ENCODE measurements at places on chromosomes 1 and 21.

DNA sequence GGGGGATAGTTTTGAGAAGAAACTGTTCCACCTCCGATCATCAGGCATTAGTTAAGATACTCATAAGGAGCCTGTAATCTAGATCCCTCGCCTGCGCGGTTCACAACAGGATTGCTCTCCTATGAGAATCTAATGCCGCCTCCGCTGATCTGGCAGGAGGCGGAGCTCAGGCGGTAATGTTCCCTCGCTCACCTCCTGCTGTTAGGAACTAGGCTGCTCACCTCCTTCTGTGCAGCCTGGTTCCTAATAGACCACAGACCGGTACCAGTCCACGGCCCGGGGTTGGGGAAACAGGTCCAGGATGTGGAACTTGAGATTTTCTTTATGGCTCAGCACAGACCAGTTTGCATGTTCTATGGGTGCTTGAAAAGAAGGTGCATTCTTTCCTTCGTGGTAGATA is 27.2 kb upstream of the FAM3B start:
- no peak for DNase-seq

DNA sequence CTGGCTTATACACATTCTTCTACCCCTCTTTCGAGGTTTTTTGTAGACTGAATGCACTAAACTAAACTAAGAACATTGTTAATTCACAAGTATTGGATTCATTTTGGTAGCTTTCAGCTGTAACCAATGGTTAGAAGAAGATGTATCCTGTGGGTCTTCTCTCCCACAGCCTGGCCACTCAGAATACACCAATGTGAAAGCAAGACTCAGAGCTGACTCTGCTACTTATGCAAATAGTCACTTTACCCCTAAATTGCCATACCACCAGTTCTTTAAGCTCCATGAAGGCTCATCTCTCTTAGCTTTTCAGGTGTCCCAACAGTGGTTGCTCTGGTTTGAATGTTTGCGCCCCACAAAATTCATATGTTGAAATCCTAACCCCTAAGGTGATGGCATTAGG is 60.1 kb downstream of the RGS13 start:
- DNase-seq: no peak

DNA sequence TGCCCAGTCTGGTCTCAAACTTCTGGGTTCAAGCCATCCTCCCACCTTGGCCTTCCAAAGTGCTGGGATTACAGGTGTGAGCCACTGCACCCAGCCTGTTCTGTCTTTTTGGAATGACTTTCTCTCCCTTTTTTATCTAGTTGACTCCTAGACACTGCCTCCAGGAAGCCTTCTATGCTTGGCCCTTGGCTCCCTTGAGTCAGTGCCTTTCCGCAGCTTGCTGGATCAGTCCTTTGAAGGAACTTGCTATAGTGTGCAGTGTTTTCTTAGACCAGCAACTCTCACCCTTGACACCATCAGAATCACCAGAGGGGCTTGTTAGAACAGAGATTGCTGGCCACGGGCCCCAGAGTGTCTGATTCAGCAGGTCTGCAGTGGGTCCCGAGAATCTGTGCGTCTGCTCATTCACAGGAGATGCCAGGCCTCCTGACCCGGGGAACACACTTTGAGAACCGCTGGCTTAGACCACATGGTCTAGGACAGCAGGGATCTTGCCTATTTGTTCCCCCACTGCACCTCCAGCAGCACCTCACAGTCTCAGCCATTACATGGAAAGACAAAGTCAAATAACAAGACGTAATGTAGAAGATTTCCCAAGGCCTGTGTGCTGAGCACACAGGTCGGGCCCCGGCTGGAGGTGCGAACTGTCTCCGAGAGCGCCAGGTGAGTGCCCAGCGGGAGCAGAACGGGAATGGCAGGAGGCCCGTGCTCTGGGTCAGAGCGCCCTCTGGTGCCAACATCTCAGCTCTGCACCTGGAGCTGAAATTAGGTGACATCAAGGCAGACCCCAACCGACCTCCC is 27.4 kb upstream of the CTPS1 start:
- DNase-seq: peak; percentile 37

- no peak for DNase-seq
These were observed 85.4 kb upstream of the CD53 start for GRCh38 chr1:110787328-110788071.

GRCh38 chr1:25819491-25820246 is at the start of gene MTFR1L:
TSS of gene MTFR1L (plus strand) at chr1:25819954. CDS start at chr1:25823105, 3,151 bp downstream.
- DNase-seq: peak; percentile 83

DNA sequence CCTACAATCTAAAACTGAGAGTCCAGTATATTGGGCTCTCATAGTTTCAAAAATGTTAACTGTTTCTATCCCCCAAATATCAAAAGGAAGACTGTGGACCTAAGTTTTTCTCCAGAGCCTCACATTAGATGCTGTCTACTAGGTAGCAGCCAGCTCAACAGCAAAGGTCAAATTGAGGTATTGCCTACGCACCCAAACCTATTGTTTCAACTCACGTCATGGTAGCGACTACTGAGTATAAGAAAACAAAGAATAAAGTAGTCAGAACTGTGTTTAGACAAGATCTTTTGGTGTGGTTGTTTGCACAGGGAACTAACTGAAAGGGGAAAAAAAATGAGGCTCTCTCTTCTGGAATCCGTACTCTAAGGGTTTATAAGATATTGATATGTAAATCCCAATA is 173.2 kb downstream of the LBR start:
- no peak for DNase-seq

GRCh38 chr1:65393347-65393746 is 27.1 kb upstream of the LEPR start:
- peak; percentile 77 for DNase-seq

DNA sequence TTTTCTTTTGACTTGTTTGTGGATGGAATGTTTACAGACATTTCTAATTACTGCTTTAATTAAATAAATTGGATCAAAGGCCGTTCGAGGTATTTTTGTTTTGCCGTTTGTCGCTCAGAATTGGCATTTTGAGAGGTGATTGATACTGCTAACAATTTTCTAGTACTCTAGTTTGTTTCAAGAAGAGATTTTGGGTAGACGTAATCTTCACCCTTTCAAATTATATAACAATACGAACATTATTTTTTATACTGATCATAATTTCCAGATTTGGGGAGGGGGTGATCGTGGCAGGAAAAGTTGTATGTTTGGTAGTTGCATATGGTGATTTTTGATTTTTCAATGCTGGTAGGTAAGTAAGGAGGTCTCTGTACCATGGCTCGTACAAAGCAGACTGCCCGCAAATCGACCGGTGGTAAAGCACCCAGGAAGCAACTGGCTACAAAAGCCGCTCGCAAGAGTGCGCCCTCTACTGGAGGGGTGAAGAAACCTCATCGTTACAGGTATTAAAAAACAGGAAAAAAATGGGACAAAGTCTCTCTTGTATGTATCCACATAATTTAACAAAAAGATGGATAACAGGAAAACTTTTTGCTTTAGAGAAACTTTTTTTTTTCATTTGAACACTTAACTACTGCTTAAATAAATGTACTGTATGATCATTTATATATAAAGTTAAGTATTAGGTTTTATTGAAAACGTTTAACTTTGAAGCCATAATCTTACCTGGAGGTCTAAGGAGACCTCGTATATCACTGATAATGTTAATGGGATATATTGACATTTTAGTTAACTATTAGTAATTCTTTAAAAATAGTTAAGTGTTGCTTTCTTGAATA is 1.7 kb downstream of the H3-3A start:
- peak; percentile 31 for DNase-seq

DNA sequence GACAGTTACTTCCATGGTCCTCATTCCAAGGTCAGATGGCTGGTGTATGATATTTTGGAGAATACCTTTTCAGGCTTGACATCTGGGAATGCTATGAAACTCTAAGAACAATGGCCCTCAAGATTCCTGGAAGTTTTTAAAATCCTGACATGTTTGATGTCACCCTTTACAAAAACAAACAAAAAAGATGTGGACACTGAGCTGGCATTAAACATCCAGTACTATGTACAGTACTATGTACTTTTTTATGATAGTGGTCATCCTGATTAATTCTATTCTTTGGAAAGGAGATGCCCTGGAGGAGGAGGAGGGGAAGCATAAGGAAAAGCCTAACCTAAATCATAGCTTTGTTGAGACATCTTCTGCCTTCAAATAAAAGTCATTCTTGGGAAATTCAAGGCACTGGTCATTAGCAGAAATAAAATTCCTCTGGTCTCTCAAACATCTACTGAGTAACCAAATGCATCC is 235.4 kb downstream of the HMCN1 start:
- DNase-seq: no peak

DNA sequence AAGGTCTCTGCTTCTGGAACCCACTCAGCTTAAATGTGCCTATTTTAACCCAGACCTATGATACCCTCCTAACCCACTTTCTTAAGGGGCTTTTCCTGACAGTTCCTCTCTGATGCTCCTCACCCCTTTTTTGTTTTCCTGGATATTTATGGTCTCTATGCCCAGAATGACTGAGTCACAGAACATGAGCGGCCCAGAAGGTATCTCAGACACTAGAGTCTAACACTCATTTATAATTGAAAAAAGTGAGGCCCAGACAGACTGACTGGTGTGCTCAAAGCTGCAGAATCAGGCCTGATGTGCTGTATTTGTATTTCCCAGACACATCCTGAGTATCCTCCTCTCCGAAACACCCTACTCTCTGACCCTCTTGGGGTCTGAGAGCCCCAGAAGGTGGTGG is 44.0 kb downstream of the LRRC71 start:
- DNase-seq: no peak

GRCh38 chr21:34930971-34931370 is 118.1 kb downstream of the RUNX1 start:
- peak; percentile 57 for DNase-seq

GRCh38 chr21:30083225-30083945 is 83.2 kb downstream of the CLDN17 start:
- no peak for DNase-seq

DNA sequence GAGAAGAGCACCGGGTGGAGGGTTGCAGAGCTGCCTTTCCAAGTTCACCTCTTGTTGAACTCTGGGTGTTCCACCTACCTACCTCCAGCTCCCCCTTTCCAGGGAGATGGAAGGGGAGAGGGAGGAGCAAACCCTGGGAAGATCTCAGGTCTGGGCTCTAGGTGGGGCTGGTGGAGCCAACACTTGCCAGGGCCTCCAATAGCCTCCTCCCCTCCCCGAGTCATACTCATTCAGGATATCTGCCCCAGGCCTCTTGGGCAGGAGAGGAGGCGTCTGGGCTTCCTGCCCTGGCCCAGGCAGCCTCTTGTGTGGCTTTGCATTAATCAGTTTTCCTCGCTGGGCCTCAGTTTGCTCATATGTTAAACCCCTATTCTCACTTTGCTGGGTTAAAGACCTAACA is 13.4 kb downstream of the RAP1GAP start:
- DNase-seq: peak; percentile 50

- no peak for DNase-seq
These were observed 453.0 kb downstream of the NEGR1 start for GRCh38 chr1:71829346-71829745.

- no peak for DNase-seq
These were observed 42.3 kb upstream of the FASLG start for GRCh38 chr1:172616636-172617035.

- no peak for DNase-seq
These were observed 101.5 kb downstream of the WDR4 start for GRCh38 chr21:42777757-42778344.

GRCh38 chr1:73800376-73800775 is 397.6 kb downstream of the LRRIQ3 start:
- DNase-seq: peak; percentile 23

DNA sequence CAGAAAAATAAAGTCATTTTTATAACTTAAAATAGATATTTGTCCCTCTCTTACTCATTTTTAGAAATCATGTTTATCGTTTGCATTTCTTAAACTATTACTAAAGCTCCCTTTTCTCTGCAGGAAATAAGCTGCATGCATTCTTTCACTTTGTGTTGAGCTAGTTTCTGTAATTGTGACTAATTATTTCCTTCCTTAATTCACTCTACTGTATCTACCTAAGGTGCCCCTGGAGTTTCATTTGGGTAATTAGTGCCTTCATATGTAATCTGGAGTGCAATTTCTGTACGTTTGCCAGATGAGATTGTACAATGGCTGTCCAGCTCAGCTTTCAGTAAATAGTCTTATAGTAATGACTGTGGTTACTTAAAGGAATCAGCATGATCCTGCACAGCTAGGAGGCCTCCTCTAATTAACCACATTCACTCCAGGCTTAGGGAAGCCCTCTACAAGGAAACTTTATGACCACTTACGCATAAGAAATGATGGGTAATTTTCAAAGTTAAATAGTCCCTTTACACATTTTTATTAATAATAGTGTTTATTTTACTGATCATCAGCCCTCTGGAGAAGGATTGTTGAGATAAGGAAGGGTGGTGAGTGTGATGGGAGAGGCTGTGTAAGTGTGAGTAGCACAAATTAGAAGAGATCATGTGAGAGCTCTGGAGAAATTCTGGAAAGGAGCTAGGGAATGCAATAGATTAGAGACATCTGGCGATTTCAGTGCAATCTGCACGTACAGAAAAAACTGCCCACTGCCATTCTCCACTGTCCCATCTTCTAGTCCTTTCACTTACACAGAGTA is 86.8 kb downstream of the LRRC8C start:
- no peak for DNase-seq

DNA sequence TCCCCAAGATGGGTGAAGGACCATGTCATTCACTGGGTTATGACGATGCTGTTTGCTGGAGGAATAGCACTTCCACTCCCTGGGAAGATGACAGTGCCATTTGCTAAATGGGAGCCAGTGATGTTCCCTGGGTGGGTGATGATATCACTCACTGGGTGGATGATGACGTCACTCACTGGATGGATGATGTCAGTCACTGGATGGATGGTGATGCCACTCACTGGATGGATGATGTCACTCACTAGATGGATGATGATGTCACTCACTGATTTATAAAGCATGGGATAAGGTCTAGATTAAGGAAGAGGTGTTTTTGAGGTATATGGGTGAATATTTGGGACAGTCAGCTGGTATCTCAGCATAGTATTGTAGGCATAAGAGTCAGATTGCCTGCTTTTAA is 457.2 kb downstream of the AJAP1 start:
- no peak for DNase-seq

GRCh38 chr1:200923601-200924000 is 28.9 kb downstream of the INAVA start:
- DNase-seq: no peak

DNA sequence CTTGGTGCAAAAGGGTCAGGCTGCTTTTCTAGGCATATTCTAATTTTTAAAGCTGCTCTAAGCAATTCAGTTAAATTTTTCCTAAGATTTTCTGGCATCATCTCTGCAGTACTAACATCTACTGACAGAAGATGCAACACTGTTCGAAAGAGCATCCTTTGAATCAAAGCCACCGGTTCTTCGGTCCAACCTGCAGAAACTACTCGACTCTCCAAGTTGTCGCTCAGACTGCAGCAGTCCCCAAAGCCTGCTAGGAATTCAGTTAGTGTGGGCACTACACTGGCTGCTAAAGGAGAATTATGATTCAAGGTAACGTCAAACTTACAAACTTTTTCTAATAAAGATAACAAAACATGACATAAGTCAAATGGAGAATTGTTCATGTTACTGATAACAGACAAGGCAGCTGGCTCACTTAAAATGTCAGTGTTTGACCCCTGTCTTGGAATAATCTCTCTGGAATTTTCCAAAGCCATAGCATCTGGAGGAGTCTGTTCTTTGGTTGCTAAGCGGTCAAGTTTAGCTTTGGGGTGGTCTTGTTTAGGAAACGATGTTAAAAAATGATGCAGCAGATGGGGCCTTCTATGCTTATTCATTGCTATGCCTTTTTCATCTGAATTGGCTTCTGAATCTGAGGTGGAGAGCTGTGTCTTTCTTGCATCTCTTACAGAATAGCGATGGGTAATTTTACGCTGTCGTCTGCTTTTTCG is 56.9 kb downstream of the LYST start:
- no peak for DNase-seq

Data from foreskin keratinocyte (primary cell).